ENCODE measurements at places on chromosomes 6 and 20.

DNA sequence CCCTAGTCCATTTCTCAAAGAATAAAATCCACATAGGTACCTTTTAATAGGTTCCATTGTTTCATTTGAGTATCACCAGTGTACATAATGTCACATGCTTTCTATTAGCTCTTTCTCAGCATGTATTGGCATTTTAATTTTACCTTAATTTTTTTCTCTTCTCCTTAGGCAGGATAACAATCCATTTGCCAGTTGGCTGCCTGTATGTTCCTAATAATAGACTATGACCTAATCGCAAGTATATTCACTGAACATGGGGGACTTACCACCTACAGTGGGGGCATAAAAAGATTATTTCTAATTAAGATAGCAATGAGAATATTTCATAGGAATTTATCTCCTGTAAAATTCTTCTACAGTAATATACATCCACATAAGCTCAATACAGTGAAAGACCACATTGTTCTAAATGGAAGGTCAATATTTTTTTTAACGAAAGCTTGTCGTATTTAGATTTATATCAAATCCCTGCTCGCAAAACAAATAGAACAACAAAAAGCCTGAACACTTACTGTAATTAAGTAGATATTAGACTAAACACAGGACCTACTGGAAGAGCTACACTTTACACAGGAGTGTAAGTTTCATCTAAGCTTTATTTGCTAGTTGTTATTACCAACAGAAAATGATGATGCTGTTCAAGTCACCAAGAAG, 76.4 kb downstream of the OGFRL1 start:
- no peak for DNase-seq

- no peak for DNase-seq
Measured at GRCh38 chr6:43971776-43972126, 155.5 kb downstream of the MRPL14 start.

- DNase-seq: no peak
Measured at GRCh38 chr6:45592991-45593390, 215.3 kb upstream of the SUPT3H start.

DNA sequence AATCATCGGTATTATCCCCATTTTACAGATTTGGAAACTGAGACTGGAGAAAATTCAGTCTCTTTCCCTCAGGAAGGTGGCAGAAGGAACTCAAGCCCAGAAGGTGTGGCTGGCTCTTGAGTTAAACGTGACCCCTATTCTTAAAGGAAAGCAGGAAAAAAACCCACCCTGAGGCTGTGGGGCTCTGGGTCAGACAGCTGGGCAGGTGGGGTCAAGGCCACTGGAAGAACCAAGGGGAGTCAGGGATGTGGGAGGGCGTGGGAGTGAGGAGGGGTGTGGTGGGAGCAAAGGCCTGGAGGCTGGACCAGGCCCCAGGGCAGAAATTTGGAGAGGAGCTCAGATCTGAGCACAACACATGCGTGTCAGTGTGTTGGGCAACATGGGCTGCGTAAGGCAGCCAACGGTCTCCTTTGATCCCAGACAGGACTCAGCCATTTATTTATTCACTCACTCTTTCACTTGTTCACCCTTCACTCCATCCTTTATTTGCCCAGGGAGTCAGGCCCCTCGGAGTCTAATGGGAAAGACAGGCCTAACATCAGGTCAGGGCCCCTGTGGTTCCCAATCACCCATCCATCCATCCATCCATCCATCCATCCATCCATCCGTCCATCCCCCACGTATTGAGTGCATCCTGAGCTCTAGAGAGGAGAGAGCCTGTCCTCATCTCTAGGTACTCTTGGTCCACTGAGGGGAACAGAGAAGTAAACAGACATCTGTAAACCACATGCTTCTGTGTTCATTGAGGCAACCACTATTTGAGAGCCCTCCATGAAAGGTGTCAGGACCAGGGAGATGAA, 165.0 kb downstream of the VEGFA start:
- no peak for DNase-seq

- no peak for DNase-seq
Measured at GRCh38 chr6:35287671-35288396, 9.8 kb upstream of the DEF6 start.

DNA sequence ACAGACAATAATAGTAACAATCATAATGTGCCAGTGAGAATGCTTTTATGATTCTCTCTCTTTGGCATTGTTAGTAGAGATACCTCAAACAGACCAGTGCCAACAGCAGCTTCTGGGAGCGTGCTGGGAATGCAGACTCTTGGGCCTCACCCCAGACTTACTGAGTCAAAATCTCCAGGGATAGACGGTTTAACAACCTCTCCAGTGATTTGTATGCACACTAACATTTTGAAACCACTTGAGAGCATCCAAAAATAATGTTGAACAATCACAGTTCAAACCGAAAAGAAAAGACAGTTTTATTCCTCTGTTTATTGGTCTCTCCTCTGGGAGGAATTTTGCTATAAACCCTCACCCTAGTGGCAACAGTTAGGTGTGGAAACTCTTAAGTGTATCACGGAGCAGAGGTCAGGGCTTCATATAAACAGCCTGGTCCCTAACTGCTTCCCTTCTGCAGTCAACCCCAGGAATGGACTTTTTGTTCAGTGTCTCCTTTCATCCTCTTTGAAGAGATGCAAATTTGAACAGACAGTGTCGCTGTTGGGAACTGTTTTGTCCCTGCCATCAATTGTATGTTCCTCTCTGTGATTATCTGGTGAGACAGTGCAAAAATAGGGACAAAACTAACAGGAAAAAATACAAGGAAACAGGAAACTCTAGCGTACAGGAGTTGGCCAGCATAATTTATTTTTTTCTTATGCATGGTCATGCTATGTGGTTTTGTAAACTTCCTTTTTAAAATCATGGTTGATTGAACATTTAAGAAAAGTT, 162.4 kb upstream of the BTBD3 start:
- DNase-seq: no peak

GRCh38 chr6:76742919-76743318, 670.5 kb upstream of the IMPG1 start:
- no peak for DNase-seq

DNA sequence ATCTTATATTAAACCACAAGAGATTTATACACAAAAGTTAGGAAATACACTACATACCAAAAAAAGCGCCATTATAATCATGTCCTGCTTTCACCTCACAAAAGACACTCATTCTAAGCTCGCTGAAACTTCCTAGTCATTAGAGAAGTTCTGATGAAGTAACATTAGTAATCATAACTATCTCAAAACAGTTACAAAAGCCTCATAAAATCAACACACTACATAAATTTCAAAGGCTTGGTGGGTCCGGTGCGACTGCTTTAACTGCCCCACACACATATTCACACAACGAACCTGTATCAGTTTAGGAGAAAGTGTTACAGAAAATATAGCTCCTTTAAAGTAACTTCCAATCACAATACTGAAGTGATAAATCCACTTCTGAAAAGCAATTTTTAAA, 1.9 kb downstream of the PHIP start:
- no peak for DNase-seq

GRCh38 chr6:108652375-108652774, 91.7 kb downstream of the FOXO3 start:
- no peak for DNase-seq

DNA sequence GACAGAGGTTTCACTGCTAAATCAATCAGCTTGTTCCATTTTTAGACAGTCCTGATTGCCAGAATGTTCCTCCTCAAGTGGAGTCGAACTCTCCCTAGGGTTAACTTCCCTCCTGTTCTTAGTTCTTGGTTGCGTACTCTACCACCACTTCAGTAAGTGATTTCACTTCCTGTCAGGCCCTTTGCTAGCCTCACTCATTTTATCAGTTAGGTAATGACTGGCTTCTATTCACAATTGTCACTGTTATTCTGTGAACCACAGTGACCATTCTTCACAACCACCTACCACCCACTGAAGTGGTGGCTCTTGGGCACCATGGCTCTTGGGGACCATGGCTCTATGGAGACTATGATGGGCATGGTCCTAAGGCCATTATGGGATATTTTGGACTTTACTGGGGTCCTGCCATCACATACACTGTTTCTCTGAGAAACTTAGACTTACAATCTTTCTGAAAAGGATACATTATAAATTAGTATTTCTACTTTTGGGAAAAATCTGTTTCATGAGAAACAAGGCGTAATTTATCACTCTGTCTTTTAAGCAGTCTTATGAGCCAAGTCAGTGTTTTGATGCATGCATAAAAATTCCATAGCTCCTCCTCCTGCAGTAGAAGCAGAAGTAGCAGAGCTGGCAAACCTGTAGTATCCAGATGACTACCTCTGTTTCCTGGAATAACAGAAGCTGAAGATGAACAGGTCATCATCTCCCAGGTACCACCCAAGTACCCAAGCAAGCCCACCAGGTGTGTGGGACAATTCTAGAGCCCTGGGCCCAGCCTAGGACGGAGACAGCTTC, 66.3 kb downstream of the ATXN1 start:
- DNase-seq: no peak

GRCh38 chr6:28585335-28585734, 59.7 kb downstream of the GPX5 start:
- no peak for DNase-seq

DNA sequence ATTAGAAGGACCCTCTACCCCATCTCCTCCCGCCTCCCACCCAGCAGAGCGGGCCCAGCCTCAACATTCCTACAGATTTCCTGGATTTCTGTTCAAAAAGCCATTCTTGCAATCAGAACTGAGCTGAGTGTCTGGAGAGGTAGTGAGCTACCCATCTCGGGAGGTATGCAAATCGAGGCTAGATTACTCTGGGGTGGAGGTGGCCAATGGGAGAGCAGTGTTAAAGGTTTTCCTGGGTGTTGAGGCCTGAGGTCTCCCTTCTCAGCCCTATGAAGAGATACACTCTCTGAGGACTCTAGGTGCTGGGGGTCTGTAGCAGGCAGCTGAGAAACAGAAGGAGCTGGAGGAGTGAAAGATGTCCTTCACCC, 57.0 kb downstream of the CD40 start:
- DNase-seq: no peak

DNA sequence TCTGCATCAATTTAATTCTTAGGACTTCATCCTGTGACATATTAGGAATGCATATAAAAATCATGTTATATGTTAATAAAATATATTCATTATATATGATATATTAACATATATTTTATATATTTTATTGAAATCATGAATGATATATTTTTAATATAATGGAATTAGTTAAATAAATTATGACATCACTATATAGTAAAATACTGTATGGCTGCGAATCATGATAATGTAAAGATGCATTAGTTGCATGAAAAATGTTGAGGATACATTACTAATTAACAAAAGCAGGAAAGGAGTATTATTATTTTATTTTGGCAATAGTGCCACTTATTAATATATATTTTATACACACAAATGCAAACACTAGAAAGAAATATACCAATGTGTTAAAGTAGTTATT, 8.4 kb upstream of the RNF217 start:
- DNase-seq: no peak

DNA sequence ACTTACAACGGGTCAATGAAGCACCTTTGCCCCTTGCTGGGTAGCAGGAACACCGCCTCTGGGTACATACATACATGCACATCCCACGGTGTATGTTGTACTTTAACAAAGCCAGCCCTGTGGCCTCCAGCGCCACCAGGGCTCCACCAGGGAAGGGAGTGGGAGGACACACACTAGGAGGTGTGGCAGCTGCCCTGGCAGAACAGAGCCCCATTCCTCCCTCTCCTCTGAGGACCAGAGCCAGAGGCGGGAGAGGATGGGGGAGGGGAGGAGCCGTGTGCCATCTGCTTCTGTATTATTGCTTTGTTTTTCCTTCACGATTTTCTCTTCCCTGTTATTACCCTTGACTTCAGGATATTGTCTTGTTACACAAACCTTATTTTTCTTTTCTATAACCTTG, 105.8 kb upstream of the TRAF3IP2 start:
- DNase-seq: no peak

DNA sequence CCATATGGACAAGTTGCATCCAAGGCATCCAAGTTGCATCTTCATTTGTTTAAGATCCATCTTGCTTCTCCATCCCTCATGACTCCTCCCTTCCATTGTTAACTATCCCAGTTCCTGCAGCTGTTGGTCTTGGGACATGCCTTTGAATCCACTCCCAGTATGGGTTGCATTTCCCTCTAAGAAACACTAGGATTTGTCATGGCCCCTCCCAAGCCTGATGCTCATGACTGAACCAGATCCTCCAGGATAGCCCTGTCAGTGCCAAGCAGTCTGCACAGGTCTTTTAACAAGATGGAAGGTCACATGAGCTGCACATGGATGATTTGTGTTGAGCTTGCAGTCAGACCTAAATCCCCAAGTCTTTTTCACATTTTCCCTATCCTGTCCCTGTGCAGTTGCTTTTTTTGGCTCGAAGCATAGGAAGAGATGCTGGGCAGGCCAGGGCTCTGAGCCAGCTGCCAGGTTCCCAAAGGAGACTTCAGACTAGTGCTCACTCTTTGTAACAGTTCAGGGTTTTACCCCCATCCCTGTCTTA, 4.2 kb downstream of the PPP2R5D start:
- DNase-seq: no peak

DNA sequence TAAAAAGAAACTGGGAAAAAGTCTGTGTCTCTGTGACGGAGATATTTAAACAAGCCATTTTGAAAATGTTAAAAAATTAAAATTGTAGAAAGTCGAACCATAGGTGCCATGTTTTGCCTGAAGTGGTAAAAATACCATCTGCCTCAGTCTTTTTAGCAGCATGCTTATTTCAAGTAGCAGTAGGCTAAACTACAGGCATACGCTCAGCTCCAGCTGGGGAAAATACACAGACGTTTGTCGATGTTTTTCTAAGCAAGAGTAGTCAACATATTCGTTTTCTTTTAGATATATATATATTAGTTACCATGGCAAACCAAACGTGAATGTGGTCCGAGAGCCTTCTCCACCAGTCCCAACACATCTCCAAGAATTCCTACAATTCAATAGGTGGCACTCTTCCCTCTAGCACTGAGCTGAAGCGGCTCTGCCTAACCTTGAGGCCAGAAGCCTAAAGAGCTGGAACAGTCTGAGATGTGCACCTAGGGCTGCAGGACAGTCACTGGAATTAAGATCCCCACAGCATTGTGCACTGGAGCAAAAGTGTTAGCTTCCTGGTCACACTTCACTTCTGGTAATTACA, 70.2 kb upstream of the BEND3 start:
- no peak for DNase-seq

DNA sequence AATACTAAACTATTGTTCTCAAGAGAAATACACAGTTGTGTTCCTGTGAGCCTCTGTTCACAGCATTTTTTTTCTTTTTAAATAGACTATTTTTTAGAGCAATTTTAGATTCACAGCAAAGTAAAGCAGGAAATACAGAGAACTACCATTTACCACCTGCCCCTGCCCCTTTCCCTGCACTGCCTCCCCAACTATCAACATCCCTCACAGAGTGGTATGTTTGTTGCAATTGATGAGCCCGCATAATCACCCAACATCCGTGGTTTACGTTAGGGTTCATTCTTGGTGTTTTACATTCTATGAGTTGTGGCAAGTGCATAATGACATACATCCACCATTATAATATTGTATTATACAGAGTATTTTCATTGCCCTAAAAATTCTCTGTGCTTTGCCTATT, 71.6 kb upstream of the TNFAIP3 start:
- DNase-seq: no peak
